SHP77 (cell line): ENCODE measurements at places on chromosomes 1 and 21.

- no peak for DNase-seq
Measured at GRCh38 chr21:42746593-42747275, 93.3 kb downstream of the PDE9A start.

- no peak for DNase-seq
Measured at GRCh38 chr21:37899146-37899545, 17.1 kb downstream of the KCNJ6 start.

- peak; percentile 13 for DNase-seq
Measured at GRCh38 chr1:55478742-55479141, 263.6 kb upstream of the USP24 start.

- no peak for DNase-seq
Measured at GRCh38 chr1:111852261-111852721, 96.6 kb downstream of the DDX20 start.

DNA sequence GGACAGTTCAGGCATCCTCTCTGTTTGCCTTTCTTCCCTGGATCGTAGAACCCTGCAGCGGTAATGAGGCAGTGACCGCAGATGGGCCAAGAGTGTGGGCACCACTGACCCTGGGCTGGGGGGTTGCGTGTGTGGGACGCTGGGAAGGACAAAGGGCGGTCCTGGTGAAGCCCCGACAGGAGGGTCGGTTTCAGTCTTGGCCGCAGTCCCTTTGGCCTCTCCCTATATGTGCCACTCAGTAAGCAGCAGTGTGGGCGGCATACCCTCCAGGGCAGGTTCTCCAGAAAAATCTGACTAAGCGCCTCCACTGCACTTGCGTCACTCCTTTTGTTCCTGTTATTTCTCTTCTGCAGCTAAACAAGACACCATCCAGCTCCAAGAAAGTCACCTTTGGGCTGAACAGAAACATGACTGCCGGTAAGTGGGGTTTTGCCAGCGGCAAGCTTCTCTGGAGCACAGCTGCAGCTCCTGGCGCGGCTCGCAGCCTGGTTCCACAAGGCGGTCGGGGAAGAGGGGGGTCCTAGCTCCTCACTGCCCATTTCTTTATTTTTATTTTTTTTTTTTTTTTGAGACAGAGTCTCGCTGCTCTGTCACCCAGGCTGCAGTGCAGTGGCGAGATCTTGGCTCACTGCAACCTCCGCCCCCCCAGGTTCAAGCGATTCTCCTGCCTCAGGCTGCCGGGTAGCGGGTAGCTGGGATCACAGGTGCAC, 27.7 kb upstream of the PDXK start:
- no peak for DNase-seq

GRCh38 chr1:15975358-15975804, 520 bp downstream of the ZBTB17 start:
- peak; percentile 12 for DNase-seq

DNA sequence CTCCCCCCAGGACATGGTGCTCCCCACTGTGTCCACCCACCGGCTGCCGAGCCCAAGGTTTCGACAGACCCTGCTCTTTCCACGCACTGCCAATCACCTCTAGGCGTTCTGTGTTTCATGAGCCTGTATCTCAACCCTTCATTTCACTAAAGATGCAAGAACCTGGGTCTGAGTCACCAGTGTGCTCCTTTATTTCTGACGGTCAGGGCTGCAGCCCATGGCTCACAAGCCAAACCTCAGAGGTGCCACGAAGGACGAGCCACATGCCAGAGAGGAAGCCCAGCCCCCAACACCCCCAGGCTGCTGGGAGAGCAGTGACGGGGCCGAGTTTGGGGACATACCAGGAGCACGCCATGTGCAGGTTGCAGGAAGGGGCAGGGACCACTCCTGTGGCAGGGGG, 79.2 kb upstream of the ARHGEF16 start:
- no peak for DNase-seq

- DNase-seq: peak; percentile 22
Measured at GRCh38 chr1:92410706-92411105, 76.0 kb downstream of the GFI1 start.
